ENCODE measurements at places on chromosomes 3 and 15.
A peak's percentile ranks its signal among the peaks of the same experiment; 100 is the strongest.

GRCh38 chr3:182973047-182973446 is 7.3 kb downstream of the DCUN1D1 start:
- H3K27me3 ChIP-seq: no peaks in the 10 kb centered on the region
- no peak overlapping the region for H3K27ac ChIP-seq
- H3K4me1 ChIP-seq: no peaks in the 10 kb centered on the region
- H3K36me3 ChIP-seq: no peaks in the 10 kb centered on the region

DNA sequence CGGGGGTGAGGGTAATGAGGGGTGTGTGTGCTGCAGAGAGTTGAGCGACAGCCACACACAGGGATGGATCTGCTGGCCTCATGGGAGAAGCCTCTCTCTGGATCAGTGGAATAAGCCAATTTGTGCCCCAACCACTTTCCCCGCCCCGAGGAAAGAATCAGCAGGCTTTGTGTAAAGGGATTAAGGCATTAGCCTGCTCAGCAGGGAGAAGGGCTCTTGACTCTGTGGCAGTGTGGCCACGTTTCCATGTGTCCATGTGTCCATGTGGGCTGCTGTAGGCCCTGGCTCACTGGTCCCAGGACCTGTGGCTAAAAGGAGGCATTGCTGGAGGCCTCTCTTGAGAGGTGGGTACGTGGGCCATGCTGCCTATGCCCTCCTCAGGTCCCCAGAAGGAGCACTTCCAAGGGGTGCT is 104.7 kb downstream of the HMG20A start:
- DNase-seq: no peak
- no peak overlapping the region for H3K27ac ChIP-seq
- H3K4me3 ChIP-seq: no peak overlapping the region
- H3K36me3 ChIP-seq: no peaks in the 10 kb centered on the region
- H3K4me1 ChIP-seq: peaks cover 5% of the 10 kb centered on the region
- no peaks in the 10 kb centered on the region for H3K27me3 ChIP-seq

DNA sequence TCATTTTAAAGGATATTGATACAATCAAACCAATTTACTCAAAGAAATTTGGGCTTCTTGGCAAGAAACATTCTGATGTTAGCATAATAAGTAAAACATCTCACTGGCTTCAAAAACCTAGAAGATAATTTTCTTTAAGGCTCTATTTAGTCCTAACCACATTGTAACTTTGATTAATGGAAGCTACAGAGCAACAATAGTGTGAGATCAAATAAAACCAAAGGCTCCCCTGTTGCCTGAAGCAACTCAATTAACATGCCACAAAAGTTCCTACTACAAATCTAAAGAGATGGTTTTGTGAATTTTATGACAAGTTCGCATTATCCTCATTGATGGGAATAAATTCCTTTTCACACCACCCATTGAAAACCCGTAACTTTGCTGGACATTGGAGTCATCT is 5.9 kb downstream of the DPH6 start:
- H3K36me3 ChIP-seq: no peaks in the 10 kb centered on the region
- H3K27me3 ChIP-seq: no peaks in the 10 kb centered on the region
- no peak overlapping the region for H3K4me3 ChIP-seq
- no peak overlapping the region for H3K27ac ChIP-seq

DNA sequence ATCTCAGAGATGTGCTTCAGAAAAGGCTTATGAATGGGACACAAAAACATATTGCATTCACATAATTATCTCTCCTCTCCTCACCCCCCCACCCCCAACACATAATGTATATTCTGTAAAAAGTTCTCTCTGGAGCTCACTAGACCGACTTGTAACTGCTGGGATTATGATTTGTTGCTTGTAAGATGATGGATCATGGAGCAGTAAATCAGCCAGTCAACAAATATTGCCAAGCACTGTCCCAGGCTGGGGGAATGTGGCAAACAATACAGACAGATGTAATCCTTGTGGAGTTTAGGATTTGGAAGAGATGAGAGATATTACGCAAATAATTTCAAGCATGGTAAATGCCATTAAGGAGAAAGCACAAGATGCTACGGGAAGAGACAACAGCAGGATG is 114.8 kb downstream of the PEX5L start:
- no peak overlapping the region for H3K4me3 ChIP-seq
- H3K36me3 ChIP-seq: no peaks in the 10 kb centered on the region
- H3K27ac ChIP-seq: no peak overlapping the region

- peak; percentile 89 for DNase-seq
- no peaks in the 10 kb centered on the region for H3K36me3 ChIP-seq
- H3K4me3 ChIP-seq: peak within 1 kb of the TSS; percentile 75
- H3K27me3 ChIP-seq: no peaks in the 10 kb centered on the region
Observed at GRCh38 chr3:48898383-48899234, at the start of gene SLC25A20. Gene SLC25A20 (minus strand): TSS chr3:48898882. CDS start chr3:48898794, 88 bp downstream.

DNA sequence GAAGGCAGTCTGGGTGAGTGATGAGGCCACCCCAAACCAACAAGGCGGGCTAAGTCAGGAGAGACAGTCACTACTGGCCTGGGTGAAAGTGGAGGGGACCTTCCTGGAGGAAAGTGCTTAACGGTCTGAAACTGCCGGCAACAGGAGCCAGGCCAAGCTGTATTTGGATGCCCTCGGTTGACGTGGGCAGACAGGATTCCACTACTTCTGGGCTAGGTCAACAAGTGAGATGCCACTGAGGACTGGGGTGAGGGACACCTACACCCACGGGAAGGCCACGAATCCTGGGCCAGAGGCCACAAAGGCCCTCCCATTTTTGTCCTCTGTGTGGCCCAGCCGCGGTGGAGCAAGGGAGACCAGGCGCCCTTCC is 12.3 kb downstream of the SPTBN5 start:
- no peak overlapping the region for H3K27ac ChIP-seq
- peaks cover 14% of the 10 kb centered on the region for H3K27me3 ChIP-seq
- peaks cover 2% of the 10 kb centered on the region for H3K4me1 ChIP-seq
- no peak for DNase-seq
- H3K4me3 ChIP-seq: no peak overlapping the region

GRCh38 chr15:75718328-75718727 is 5.7 kb upstream of the CSPG4 start:
- H3K36me3 ChIP-seq: no peaks in the 10 kb centered on the region
- H3K4me1 ChIP-seq: peaks cover 3% of the 10 kb centered on the region
- no peaks in the 10 kb centered on the region for H3K27me3 ChIP-seq
- no peak overlapping the region for H3K27ac ChIP-seq
- no peak for DNase-seq
- no peak overlapping the region for H3K4me3 ChIP-seq

- no peak for DNase-seq
- no peaks in the 10 kb centered on the region for H3K36me3 ChIP-seq
- H3K27me3 ChIP-seq: no peaks in the 10 kb centered on the region
- H3K27ac ChIP-seq: no peak overlapping the region
Observed at GRCh38 chr3:182276512-182276911, 516.8 kb upstream of the ATP11B start.

- no peaks in the 10 kb centered on the region for H3K27me3 ChIP-seq
- DNase-seq: no peak
- no peak overlapping the region for H3K4me3 ChIP-seq
- H3K27ac ChIP-seq: no peak overlapping the region
- no peaks in the 10 kb centered on the region for H3K36me3 ChIP-seq
Observed at GRCh38 chr3:185207931-185208746, 45.7 kb downstream of the EHHADH start.

- H3K36me3 ChIP-seq: no peaks in the 10 kb centered on the region
- DNase-seq: no peak
- no peak overlapping the region for H3K4me3 ChIP-seq
- H3K27ac ChIP-seq: no peak overlapping the region
- no peaks in the 10 kb centered on the region for H3K4me1 ChIP-seq
- H3K27me3 ChIP-seq: no peaks in the 10 kb centered on the region
Observed at GRCh38 chr3:42254566-42254965, 11.4 kb downstream of the CCK start.

- DNase-seq: no peak
- peaks cover 2% of the 10 kb centered on the region for H3K4me1 ChIP-seq
- H3K27me3 ChIP-seq: no peaks in the 10 kb centered on the region
- no peak overlapping the region for H3K27ac ChIP-seq
- no peaks in the 10 kb centered on the region for H3K36me3 ChIP-seq
Observed at GRCh38 chr3:194005930-194006501, 129.9 kb upstream of the HES1 start.

DNA sequence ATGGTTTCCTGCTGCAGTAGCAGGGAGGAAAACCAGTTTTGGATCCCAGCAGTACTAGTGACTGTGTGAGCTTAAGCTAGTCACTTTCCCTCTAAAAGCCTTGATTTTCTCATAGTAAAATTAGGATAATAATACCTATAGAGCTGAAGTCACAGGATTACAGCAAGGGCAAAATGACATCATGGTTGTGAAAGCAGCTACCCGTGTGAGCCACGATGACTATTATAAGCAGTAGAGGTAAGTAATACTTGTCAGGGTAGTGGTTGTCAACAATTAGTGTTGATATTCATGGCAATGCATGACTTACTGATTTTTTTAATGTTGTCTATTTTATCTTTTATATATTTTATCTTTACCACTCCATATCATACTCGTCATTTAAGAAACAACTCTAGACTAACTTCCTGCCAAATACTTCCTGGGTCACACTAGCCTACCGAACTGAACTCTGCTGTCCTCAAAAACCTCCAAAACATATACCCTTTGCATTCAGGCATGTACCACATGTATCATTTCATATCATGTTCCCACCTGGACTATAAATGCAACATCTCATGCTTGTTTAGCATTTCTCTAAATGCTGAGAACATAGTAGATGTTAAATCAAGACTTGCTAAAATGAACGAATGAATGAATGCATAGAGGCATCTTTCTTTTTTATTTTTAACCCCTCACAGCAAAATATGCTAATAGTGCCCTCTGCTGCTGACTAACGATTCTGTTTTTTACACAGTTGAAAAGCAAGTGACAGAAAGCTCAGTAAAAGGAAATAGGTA is 172.6 kb downstream of the P3H2 start:
- no peak for DNase-seq
- no peak overlapping the region for H3K4me3 ChIP-seq
- no peaks in the 10 kb centered on the region for H3K4me1 ChIP-seq
- H3K36me3 ChIP-seq: no peaks in the 10 kb centered on the region

DNA sequence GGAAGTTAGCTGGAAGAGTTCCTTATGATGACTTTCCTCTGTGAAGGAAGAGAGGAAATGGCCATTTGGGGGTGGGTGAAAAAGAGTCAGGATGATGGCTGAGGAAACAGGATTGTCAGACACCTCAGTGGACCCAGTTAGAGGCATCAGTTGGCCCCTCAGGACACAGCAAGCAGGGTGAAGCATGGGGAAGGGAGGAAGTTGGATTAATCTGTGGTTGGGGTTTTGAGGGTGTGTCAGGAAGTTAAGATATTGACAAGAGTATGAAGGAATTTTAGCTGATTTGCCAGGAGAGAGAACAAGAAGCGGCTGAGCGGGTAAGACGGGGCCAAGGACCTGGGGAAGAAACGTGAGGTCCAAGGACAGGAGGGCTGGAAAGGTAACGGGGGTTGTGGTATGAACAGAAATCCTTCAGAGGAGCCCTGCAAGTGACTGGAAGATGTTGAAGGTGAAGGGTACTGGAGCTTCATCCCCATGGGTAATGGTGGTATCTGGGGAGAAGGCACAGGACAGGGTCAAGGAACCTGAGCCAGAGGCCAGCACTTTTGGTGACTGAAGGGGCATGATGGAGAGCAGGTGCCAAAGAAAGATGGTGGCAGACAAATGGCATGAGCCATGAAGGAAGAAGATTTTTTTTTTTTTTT is 2.7 kb downstream of the UQCC5 start:
- H3K27me3 ChIP-seq: no peaks in the 10 kb centered on the region
- no peak overlapping the region for H3K4me3 ChIP-seq
- DNase-seq: no peak
- 0 out of 2 replicates have a peak, but pooled peaks cover 4% of the 10 kb centered on the region for H3K4me1 ChIP-seq
- no peaks in the 10 kb centered on the region for H3K36me3 ChIP-seq

GRCh38 chr3:182716114-182716688 is 77.1 kb upstream of the ATP11B start:
- no peak overlapping the region for H3K27ac ChIP-seq
- no peak for DNase-seq
- H3K4me1 ChIP-seq: no peaks in the 10 kb centered on the region
- H3K36me3 ChIP-seq: no peaks in the 10 kb centered on the region
- no peak overlapping the region for H3K4me3 ChIP-seq

- DNase-seq: no peak
- no peak overlapping the region for H3K27ac ChIP-seq
- no peaks in the 10 kb centered on the region for H3K36me3 ChIP-seq
- no peaks in the 10 kb centered on the region for H3K27me3 ChIP-seq
- peaks cover 3% of the 10 kb centered on the region for H3K4me1 ChIP-seq
Observed at GRCh38 chr3:30258426-30259392, 347.7 kb upstream of the TGFBR2 start.

GRCh38 chr3:129697229-129697969 is 90.9 kb upstream of the PLXND1 start:
- DNase-seq: no peak
- no peaks in the 10 kb centered on the region for H3K27me3 ChIP-seq
- no peak overlapping the region for H3K4me3 ChIP-seq

DNA sequence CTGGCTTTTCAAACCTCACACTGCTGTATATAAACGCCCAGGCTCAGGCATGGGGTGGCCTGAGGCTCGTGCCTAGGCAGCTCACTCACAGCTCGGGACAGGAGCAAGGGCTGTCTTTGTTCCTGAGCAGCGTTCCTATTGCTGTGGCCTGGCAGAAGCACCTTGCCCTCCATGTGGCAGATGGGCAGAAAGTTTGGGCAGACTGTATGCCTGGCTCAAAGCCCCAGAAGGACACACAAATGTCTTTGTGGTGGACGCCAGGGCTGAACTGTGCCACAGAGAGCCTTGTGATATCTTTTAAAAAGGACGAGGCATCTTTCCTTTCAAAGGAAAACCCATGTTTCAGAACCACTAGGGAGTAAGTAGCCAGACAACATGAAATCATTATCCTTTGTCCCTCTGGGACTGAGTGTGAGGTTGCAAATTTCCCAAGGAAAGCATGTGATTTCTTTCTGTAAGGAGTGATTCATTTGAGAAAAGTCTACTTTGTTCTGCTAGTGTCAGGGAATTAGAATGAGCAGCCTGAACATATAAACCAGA is 29.3 kb upstream of the UBE2E1 start:
- no peaks in the 10 kb centered on the region for H3K27me3 ChIP-seq
- no peak for DNase-seq
- H3K4me1 ChIP-seq: no peaks in the 10 kb centered on the region
- no peaks in the 10 kb centered on the region for H3K36me3 ChIP-seq
- H3K4me3 ChIP-seq: no peak overlapping the region
- H3K27ac ChIP-seq: no peak overlapping the region

- no peak for DNase-seq
- no peak overlapping the region for H3K27ac ChIP-seq
- no peaks in the 10 kb centered on the region for H3K27me3 ChIP-seq
- no peaks in the 10 kb centered on the region for H3K36me3 ChIP-seq
Observed at GRCh38 chr3:105878061-105878460, 9.2 kb upstream of the CBLB start.

- DNase-seq: no peak
- H3K4me1 ChIP-seq: peaks cover 4% of the 10 kb centered on the region
- peaks cover 2% of the 10 kb centered on the region for H3K36me3 ChIP-seq
- H3K27ac ChIP-seq: no peak overlapping the region
Observed at GRCh38 chr3:32778389-32778788, 39.4 kb upstream of the TRIM71 start.

All from iPS DF 6.9 (cell line).